GM23338 (cell line): ENCODE measurements at places on chromosomes 12 and 14. TPM values are rescaled to one million over a fixed set of nuclear protein-coding genes. Genes with fewer than 3 reads are reported as not detected.

Gene FAM186B
- total RNA-seq = 0.08 and 0.38 TPM in 2 replicates

DNA sequence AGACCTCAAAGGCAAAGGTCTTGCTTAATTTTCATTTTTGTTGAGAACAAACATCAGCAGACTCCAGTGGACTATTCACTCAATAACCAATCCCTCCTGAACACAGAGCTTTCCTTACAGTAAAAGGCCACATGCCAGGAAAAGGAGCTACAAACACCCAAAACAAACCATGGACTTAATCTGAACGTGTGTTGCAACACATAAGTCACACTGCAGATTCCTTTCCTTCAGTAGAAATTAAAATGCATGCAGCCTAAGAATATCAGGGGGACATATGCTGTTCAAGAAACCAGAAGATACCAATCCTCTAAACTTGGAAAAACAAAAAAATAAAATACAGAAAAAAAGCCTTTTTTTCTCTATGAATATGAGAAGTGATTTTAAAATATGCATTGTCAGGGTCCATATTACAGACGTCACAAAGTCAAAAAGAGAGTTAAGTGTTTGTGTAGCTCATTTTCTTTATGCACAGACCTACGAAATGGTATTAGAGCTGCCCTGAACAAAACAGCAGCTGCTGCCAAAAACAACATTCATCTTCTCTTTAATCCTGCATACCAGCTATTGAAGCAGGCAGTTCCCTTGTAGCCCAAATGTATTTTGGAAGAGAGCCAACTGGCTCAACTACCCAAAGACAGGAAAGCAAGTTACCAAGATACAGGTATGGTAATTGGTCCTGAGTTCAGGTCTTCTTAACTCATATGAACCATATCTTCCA, 26.2 kb downstream of the KITLG start:
- no peak overlapping the region for H3K27ac ChIP-seq
- no peaks in the 10 kb centered on the region for H3K36me3 ChIP-seq
- no peaks in the 10 kb centered on the region for H3K27me3 ChIP-seq
- no peak for DNase-seq
- peaks cover 13% of the 10 kb centered on the region; the same call in 1 of the 2 replicates for H3K4me1 ChIP-seq

Gene GUCY2C
- total RNA-seq = 1.9 and 3.1 TPM in 2 replicates

DNA sequence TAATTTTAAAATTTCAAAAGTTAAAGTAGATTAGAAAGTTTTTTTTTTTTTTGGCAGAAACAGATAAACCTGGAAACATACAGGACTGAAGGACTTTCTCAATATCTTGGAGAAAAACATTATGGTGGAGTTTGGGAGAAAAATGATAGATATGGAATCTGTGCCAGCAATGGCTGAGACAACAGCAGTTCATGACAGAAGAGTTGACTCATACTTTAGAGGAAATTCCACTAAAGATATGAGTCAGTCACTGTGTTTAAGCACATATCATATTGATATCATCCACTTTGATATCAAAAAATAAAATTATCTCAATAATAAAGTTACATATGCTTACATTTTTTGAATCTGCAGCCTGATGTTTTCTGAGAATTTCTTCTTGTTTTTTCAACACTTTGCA, 193.9 kb upstream of the OR4E1 start:
- no peaks in the 10 kb centered on the region for H3K36me3 ChIP-seq
- no peaks in the 10 kb centered on the region for H3K27me3 ChIP-seq
- H3K4me3 ChIP-seq = no peak overlapping the region
- H3K4me1 ChIP-seq = no peaks in the 10 kb centered on the region

DNA sequence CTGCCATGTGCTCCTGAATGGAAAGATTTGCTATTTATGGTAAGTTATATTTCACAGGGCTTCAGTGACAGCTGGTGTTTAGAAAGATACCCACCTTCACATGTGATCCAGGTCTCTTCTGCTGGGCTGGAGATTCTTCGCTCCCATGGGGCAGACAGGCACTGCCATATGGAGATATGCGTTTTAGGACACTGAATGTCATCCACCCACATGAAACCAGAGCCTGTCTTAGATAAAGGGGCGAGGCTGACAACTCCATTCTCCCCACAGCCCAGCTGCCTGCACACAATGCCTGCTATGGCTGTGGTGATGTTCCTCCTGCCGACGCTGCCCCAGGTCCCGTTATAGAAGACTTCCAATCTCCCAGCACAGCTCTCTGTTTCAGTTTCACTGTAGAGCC, 69.4 kb downstream of the ACSM4 start:
- no peak overlapping the region for H3K4me3 ChIP-seq
- no peak for DNase-seq
- no peaks in the 10 kb centered on the region for H3K36me3 ChIP-seq
